ENCODE measurements at places on chromosomes 11 and 22.

GRCh38 chr22:42949159-42949558 is 65.8 kb downstream of the PACSIN2 start:
- peak; percentile 52 for DNase-seq

- DNase-seq = no peak
Observed at GRCh38 chr11:101215069-101215468, 85.5 kb upstream of the PGR start.

DNA sequence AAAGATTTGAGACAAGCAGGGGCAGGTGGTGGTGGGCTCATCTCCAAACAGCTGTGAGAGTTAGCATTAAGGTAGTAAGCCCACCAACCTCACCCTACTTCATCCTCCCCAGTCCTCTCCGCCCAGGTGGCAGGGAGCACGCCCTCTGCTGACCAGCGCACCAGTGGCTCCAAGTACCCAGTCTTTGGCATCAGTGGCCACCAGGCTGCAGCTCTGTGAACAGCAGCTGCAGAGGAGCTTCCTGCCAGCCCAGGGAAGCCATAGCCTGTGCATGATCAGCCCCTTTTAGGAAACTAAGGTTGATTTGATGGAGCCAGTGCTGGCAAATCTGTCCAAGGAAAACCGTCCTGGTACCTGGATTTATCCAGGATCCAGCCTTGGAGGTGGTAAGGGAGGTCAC is 21.7 kb downstream of the CAVIN3 start:
- DNase-seq = peak; percentile 40

- DNase-seq = peak; percentile 19
Observed at GRCh38 chr11:36308577-36308976, 12.5 kb downstream of the PRR5L start.

DNA sequence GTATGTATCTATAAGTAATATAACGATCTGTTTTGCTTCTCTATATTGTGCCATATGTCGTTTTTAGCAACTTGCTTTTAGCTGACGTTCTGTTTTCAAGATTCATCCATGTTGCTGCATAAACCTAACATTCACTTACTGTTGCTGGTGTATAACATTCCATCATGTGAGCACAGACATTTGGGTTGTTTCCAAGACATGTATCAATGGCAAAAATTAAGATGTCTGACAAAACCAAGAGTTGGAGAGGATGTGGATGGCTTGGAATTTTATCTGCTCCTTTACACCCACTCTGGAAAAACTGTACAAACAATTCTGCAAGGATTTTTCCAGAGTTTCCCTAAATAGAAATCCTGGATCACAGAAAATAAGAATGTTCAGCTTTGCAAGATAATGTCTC is 40.9 kb downstream of the DGCR2 start:
- DNase-seq = no peak

GRCh38 chr11:19987331-19987801 is 172.9 kb downstream of the DBX1 start:
- no peak for DNase-seq

GRCh38 chr11:134143801-134144200 is 74.9 kb downstream of the JAM3 start:
- no peak for DNase-seq

DNA sequence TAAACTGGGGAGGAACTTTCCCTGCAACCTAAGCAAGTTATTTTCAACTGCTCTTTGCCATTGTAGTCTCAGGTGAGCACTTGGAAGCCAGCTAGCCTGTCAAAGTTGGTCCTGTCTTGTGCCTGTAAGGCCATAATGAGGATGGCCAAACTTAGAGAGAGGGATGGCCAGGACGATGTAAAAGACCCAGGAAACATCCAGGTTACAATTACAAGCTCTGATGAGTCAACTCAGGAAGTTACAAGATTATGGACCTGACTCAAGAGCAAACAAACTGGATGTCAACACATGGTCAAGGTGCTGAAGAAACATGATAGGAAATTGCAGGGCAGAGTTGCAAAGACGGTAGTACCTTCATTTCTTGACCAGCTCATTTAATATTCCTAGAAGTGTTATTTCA is 1.6 kb downstream of the GTPBP1 start:
- no peak for DNase-seq

DNA sequence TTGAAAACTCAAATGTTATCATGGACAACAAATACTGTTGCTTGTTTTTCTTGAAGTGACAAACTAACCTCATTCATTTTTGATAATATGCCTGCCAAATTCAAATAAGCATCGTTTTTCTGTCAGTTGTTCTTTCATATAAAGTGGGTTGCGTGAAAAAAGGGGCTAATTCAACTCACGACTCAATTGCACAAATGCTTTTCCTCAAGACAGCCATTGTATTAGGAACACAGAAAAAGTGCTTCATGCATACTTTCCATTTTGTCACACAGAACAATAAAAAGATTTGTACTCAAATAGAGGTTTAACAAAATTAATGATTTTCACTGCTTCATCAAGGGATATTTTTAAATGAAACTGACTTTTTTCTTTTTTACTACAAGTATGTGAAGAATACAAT is 94.6 kb upstream of the ALKBH3 start:
- DNase-seq = no peak

DNA sequence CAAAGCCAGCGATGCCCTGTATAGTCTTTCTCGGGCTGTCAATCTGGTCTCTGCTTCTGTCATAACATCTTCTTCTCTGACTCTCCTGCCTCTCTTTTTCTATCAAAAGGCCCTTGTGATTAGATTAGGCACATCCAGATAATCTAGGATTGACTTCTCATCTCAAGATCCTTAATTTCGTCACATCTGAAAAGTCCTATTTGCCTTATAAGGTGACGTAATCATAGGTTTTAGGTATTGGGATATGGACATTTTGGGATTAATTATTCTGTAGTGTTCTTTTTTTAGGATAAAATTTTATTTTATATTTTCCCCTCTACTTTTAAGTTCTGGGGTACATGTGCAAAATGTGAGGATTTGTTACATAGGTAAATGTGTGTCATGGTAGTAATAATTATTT is 480.8 kb upstream of the CCDC90B start:
- no peak for DNase-seq

GRCh38 chr11:17604201-17604914 is 57.3 kb downstream of the OTOG start:
- DNase-seq = no peak

- no peak for DNase-seq
Observed at GRCh38 chr11:34216706-34217105, 111.3 kb downstream of the NAT10 start.

DNA sequence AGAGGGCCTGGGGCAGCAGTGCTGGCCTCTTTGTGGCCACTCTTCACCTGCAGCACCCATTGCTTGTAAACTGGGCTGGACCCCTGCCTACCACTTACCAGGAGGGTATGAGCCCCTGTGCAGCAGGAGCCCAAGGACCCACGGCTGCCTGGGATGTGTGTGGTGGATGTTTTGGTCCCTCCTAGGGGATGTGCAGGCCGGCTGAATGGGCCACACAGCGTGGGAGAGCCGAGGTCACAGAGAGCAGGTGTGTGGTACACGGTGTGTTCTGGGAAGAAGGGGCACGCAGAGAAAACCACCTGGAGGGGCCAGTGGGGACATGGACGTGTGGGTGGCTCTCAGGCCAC is 19.3 kb upstream of the GNB1L start:
- DNase-seq = no peak

DNA sequence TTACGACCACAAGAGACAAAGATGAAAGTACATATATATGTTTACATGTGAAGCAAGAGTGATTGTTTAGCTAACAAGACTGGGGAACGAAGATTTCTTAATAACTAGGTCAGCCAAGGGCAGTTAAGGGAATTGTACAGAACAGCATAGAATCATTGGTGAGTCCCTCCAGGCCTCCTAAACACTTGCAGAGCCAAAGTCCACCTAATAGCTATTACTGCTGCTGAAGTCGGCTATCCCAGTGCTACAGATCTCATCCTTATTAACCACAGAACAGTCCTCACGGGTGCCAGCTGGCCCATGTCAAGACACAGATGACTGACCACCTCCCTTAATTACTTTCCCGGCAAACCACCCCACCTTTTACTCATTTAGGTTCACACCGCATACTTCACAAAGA is 68.5 kb upstream of the OPCML start:
- no peak for DNase-seq

- no peak for DNase-seq
Observed at GRCh38 chr11:74863410-74863809, 85.5 kb downstream of the XRRA1 start.

DNA sequence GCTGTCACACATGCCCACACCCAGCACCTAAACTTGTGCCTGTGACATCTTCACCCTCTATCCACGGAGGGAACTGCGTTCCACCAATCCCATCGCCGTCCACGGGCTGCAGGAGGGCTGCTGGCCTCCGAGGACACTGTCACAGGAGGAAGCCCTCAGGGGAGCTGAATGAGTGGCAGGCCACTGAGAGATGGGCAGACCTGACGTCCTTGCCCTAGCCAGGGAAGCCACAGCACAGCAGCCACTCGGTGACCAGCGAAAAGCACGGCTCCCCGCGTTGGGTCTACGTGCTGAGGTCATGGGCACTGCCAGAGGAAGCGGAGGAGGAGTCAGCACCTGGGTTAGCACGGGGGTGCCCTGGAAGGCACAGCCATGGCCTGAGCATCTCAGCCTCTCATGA is 50.5 kb downstream of the IGSF9B start:
- DNase-seq = no peak

GRCh38 chr22:26431261-26431995 is 2.4 kb downstream of the ASPHD2 start:
- DNase-seq = no peak

GRCh38 chr22:31120230-31120629 is 2.5 kb upstream of the INPP5J start:
- DNase-seq = no peak

Data from kidney capillary endothelial cell (primary cell).